Heart right ventricle (tissue), 16 donors: ENCODE measurements at places on chromosomes 12 and 14. TPM values are rescaled to one million over a fixed set of nuclear protein-coding genes. Genes with fewer than 3 reads are reported as not detected.

DNA sequence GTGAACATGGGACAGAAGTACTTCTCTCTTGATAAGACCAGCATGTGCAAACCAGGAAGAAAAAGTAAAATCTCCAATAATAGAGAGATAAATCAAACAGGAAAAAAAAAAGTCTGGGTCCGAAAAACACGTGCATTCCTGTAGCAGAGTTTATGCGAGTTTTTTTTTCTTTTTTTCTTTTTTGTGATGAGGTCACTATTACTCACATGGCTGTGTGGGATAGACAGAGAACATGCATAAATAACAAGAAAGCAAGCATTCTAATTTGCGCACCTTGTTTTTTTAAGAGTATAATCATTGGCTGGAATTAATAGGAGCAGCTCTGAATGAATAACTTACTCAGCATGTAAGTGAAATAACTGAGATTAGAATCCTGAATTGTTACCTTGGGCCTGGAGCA, 91.9 kb upstream of the CPM start:
- no peaks in the 10 kb centered on the region for H3K36me3 ChIP-seq
- no peaks in the 10 kb centered on the region for H3K4me1 ChIP-seq
- H3K27ac ChIP-seq: no peak overlapping the region
- H3K27me3 ChIP-seq: no peaks in the 10 kb centered on the region

DNA sequence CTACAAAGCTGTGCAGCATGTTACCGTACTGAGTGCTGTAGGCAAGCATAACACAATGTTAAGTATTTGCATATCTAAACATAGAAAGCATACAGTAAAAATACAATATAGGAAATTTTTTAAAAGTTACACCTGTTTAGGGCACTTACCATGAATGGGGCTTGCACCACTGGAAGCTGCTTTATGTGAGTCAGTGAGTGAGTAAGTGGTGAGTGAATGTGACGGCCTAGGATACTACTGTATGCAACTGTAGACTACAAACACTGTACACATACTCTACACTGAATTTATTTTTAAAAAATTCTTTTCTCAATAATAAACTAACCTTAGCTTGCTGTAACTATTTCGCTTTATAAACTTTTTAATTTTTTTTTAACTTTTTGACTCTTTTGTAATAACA, 82.1 kb upstream of the FSCB start:
- no peak overlapping the region for H3K27ac ChIP-seq
- H3K4me1 ChIP-seq: no peaks in the 10 kb centered on the region
- H3K36me3 ChIP-seq: no peaks in the 10 kb centered on the region
- no peak for DNase-seq
- no peak overlapping the region for H3K4me3 ChIP-seq

DNA sequence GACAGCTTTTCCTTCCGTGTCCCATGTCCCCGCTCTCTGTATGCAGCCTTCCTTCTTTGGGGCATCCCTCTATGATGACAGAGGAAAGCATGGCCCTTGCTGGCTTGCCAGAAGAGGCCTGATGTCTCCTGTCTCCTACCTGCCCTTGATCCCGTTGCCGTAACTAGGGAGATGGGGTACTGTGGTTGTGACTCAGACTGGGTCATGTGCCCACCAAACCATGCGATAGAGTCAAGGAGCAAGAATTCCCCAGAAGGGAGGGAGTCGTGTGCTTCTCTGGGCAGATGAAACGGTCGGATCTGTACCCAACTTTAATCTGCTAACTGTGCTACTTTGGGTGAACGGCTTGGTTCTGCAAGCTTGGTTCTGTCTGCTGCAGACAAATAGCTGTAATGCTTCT, 99.1 kb upstream of the DYNC1H1 start:
- H3K4me1 ChIP-seq: peaks cover 19% of the 10 kb centered on the region
- H3K27me3 ChIP-seq: no peaks in the 10 kb centered on the region

FAIM2 gene
- polyA plus RNA-seq: 7.8 TPM

PELI2 gene
- 1.6 TPM for polyA plus RNA-seq

PRKAG1 gene
- polyA plus RNA-seq: 77.5 TPM

GRCh38 chr14:45587142-45587541, 334.1 kb upstream of the MIS18BP1 start:
- no peak for DNase-seq
- no peaks in the 10 kb centered on the region for H3K27me3 ChIP-seq
- no peaks in the 10 kb centered on the region for H3K4me1 ChIP-seq
- no peaks in the 10 kb centered on the region for H3K36me3 ChIP-seq
- no peak overlapping the region for H3K4me3 ChIP-seq
- H3K27ac ChIP-seq: no peak overlapping the region

DNA sequence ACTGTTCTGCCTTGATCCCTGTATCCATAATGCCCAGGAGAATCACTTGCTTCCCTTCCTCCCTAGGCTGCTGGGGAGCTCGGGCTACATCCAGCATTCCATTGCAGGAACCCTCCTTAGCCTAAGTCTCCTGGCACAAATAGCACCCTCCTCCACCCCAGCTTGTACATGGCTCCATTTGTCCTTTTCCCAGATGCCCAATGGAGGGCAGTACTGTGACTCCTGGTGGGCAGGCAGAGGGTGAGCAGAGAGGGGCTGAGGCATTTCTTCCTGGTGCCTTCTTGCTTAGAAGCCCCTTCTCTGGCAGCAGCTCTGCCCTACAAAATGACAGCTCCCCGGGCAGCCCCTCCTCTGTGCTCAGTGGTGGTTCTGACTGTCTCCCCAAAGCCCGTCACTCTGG, 86.5 kb downstream of the RBM19 start:
- no peak overlapping the region for H3K27ac ChIP-seq
- H3K4me3 ChIP-seq: no peak overlapping the region

DNA sequence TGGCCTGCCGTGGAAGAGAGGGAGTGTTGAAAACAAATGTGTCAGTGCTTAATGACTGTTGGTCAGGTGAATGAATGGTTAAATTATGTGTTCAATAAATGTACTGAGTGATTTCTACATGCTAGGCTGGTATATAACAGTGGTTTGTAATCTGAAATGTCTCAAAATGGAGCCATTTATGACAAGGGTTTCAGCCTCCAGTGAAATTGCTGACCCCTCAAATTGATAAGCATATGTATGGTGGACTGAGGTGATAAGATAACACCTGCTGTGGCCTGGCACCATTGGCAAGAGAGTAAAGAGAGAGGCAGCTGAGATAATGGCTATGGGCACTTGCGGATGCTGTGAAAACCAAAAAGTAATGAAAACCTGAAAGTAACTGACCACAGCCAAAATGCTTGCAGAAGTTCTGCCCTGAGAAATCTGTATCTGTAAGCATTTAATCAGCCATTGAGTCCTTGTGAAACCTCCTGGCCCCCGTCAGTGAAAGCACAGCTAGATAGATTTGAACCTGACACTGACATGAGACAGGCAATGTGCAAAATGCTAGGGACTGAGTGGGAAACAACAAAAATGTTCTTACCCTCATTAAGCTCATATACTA, 1.4 kb upstream of the BCAT1 start:
- H3K4me1 ChIP-seq: peaks cover 3% of the 10 kb centered on the region
- H3K27me3 ChIP-seq: peaks cover 22% of the 10 kb centered on the region
- H3K36me3 ChIP-seq: no peaks in the 10 kb centered on the region
